Fibroblast of lung (primary cell): ENCODE measurements at places on chromosomes 11 and 22.

DNA sequence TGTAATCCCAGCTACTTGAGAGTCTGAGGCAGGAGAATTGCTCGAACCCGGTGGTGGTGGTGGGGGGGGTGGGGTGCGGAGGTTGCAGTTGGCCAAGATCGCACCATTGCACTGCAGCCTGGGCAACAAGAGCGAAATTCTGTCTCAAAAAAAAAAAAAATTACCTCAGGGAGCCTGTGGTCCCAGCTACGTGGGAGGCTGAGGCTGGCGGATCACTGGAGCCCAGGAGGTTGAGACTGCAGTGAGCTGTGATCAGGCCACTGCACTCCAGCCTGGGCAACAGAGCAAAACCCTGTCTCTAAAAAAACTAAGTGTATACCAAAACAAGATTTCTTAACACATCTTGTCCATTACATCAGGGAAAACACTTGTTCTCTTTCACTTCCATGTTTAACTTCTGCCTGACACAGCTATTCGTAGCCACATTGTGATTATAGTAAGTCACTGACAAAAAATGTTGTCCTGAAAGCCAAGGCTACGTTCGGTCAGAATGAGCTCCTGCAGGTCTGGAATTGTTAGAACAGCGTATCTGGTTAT is 1.4 kb downstream of the TMEM80 start:
- DNase-seq = peak; percentile 83

- no peak for DNase-seq
Measured at GRCh38 chr22:24418786-24419474, 8.5 kb upstream of the ADORA2A start.

DNA sequence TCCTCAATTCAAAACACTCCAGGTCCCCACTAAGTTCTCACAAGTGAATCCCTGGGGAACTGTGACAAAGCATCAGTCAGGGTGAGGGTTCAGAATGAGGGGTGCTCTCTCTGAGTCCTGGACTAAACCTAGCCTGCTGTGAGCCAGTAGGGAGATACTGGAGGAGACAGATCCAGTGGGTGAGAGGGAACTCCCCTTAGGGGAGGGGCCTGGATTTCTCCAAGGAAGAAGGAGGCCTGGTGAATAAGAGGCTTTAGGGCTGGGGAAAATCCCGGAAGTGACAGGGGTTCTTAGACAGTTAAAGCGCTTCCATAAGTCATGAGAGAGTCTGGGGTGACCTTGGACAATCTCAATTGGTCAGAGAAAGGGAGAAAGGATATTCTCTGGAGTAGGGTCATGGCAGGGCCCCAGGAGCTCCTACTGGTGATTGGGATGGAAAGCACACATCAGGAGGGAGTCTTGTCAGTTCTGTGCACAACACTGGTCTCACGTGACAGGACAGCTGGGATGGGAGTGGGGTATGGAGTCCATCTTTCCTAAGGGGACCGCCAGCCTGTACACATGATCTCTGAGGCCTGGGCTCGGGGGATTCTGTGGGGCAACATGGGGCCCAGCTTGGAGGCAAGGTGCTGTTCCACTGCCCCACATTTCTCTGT is 1.5 kb downstream of the TBC1D10A start:
- DNase-seq = peak; percentile 74

- DNase-seq = no peak
Measured at GRCh38 chr22:32849501-32849900, 48.0 kb downstream of the TIMP3 start.

GRCh38 chr11:97850701-97851100 is 1170.0 kb upstream of the CNTN5 start:
- no peak for DNase-seq

DNA sequence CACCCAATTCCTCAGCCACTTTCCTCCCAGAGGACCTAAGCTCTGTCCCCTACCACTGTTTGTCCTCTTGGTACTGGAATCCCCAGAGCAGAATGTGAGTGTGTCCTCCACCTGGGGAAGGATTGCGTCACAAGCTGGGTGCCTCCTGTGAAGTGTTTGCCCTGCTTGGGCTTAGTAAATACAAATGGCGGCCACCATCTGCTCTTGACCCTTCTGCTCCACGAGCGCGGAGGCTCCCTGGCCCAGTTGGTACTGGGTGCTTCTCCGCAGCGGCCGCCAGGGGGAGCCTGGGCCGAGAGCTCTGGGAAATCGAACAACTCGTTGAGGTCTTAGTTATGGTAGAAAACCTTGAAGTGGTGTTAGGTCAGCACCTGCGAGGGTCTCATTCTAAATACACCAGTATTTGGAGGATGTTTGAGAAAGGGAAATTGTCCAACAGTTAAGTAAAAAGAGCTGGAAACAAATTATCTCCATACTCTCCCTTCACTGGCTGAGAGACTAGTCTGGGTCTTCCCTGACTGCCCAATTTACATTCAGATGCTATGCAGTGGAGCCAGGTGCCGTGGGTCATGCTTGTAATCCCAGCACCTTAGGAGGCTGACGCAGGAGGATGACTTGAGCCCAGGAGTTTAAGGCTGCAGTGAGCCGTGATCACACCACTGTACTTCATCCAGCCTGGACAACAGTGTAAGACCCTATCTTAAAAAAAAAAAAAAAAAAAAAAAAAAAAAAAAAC is 74.6 kb upstream of the TEAD1 start:
- no peak for DNase-seq

GRCh38 chr11:44454666-44455065 is 110.8 kb upstream of the CD82 start:
- DNase-seq = no peak

GRCh38 chr11:130403271-130403804 is 25.1 kb downstream of the ADAMTS8 start:
- DNase-seq = peak; percentile 88

GRCh38 chr11:47887910-47888569 is 39.9 kb upstream of the NUP160 start:
- no peak for DNase-seq

- DNase-seq = no peak
Measured at GRCh38 chr22:34638128-34638527, 427.8 kb upstream of the ISX start.

- DNase-seq = no peak
Measured at GRCh38 chr11:108873310-108873709, 208.4 kb downstream of the DDX10 start.

DNA sequence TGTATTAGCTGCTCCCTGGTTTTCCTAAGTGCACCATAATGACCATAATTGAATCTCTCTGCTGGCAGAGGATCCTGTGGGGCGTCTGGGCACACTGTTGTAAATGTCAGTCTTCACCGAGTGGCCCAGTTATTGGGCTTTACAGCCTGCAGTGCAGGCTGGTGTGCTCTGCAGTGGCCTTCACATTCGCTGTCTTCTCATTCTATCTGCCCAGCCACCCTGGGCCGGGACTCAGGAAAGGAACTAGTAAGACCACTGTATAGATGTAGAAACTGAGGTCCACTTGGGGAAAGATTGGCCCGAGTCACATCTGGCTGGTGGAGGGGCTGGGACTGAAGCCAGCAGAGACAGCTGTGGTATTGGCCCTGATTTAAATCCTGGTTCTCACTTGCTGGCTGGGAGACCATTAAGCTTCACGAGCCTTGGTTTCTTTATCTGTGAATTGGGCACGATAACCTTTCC is 49.3 kb downstream of the TSPAN18 start:
- DNase-seq = no peak

- peak; percentile 67 for DNase-seq
Measured at GRCh38 chr22:50247748-50248147, 2.9 kb upstream of the TUBGCP6 start.

DNA sequence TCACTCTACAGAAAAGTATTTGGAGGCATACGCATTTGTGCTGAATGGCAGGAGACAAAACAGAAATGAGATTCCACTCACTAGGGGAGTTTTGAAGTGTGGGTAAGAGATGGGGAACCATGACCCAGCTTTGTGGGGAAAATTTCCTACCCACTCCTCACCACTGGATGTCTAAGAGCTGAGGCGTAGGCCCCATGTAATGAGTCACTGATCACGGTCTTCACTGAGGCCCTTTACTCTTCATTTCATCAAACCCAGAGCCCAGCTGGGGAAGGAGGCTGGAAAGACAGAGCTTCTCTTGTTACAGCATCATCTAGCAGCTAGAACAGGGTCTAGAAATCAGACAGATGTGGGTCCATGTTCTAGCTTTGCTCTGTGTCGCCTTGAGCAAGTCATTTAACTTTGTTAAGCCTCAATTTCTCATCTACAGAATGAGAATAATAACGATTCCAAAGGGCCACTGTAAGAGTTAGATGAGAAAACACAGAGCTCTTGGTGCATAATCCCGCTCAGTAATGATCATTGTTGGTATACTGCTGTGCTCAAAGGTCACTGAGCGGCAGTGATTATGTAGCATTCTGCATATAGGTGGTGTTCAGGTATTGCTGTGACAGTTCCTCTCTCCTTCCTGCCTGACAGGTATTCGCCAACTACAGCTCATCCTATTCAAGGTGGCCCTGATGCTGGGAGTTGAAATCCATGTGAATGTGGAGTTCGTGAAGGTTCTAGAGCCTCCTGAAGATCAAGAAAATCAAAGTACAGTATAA is 97.2 kb downstream of the MICAL2 start:
- peak; percentile 86 for DNase-seq

- no peak for DNase-seq
Measured at GRCh38 chr11:18209058-18209457, 27.5 kb downstream of the SAA4 start.

DNA sequence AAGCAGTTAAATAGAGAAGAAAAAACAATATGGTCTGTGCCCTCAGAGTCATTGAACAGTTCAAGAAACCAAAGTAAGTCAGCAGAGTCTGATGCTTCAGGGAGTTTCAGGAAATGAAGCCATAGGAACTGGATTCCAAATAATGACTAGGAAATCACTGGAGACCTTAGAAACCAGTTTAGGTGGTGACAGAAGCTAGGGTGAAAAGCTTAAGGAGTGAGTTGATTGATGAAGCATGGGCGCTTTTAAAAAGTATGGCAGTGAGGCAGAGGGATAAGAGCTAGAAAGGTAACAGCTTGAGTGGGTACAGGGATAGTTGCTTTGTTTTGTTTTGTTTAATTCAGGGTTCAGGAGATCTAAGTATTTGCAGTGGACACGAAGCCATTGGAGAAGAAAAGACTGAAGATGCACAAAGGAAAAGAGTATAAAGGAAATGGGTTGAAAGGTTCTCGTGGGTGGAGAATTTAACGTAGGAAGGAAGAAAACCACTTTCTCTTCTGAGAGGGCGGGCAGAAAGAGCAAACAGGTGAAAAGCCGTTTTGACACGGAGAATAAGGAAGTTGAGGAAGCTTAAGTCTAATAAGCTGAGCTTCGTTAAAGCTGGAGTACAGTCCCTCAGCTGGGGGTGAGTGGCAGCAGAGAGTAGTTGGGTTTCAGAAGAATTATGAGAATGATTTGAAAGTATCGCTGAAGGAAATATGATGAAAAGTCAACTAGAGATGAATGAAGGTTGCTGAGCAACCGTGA is 14.8 kb downstream of the SGSM3 start:
- no peak for DNase-seq

GRCh38 chr22:40484906-40485669 is 114.7 kb downstream of the SGSM3 start:
- DNase-seq = peak; percentile 58

DNA sequence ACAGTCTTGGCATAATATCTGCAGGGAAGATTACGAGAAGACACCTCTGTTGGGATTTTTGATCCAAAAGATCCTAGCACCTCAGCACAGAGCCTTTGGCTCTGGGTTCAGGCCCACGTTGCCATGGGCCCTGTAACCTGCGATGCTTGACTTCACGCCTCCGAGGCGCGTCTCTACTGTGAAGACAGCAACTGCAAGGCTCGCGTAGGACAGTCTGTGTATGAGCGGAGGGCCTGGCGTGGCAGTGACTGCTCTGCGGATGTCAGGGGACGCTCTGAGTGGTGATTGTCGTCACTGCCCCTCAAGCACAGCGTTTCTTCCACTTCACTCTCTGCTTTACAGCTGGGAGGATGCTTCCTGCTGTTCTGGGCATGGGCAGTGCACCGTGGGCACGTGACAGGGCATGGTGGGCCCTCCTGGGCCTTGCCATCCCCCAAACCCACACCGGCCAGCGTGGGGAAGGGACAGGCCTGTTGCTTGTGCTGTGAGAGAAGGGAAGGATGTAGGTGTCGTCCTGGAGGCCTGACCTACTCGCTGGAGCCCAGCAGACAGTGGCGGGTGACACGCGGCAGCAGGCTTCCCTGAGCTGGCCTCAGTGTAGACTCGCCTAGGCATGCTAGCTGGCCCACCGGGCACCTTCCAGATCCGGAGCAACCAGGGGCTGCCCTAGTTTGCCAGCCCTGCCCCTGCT is 26.5 kb downstream of the GLB1L2 start:
- no peak for DNase-seq

- peak; percentile 28 for DNase-seq
Measured at GRCh38 chr11:36130401-36130800, 158.8 kb downstream of the COMMD9 start.

GRCh38 chr11:69207165-69207889 is 51.6 kb downstream of the SMIM38 start:
- DNase-seq = no peak

GRCh38 chr11:84993386-84993785 is 633.8 kb downstream of the DLG2 start:
- DNase-seq = peak; percentile 5

- DNase-seq = peak; percentile 40
Measured at GRCh38 chr11:74138021-74138420, 32.8 kb downstream of the C2CD3 start.

DNA sequence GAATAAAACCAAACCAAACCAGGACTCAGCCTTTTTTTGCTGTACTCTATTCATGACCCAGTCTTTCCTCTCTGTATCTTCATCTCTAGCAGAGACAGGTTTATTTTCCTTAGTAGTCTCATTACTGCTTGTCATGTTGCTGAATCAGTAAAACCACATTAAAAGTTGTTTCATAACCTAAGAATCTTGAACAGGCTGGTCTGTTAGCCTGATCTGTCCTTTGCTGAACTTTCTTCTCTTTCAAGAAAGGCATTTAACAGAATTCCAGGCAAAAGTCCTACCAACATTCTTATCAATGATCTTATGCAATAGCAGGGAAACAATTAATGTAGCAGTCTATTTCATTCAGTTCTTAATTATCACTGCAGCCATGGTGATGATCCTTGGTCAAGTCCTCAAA is 197.7 kb downstream of the CASP12 start:
- DNase-seq = peak; percentile 97

GRCh38 chr11:131109257-131109656 is 193.0 kb upstream of the SNX19 start:
- DNase-seq = peak; percentile 46

- DNase-seq = no peak
Measured at GRCh38 chr11:2173150-2173693, 1.6 kb upstream of the TH start.

- DNase-seq = peak; percentile 56
Measured at GRCh38 chr11:62124186-62125113, 639 bp downstream of the INCENP start.

- DNase-seq = no peak
Measured at GRCh38 chr11:117998664-117999353, 12.6 kb downstream of the IL10RA start.

DNA sequence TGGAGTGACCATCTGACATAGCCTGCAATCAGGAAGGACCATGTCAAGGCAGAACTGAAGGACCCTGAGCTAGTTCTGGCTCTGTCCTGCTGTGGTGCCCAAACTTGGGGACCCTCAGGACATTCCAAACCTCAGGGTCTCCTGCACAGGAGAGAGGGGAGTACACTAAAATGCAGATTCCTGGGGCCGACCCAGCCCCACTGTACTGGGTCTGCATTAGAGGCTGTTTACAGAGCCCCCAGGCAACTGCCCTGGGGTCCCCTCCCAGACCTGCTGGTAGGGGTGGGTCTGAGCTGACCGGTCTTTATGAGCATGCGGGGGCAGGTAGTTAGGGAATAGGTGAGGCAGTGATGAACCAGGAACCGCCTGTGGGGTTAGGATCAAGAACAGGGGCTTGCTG is 6.8 kb downstream of the TRPM5 start:
- no peak for DNase-seq
